Left ventricle myocardium superior (tissue), 1 donor: ENCODE measurements at places on chromosomes 2 and 18. TPM values are rescaled to one million over a fixed set of nuclear protein-coding genes. Genes with fewer than 3 reads are reported as not detected.

The SNORC gene
- 1.3 TPM for total RNA-seq

The TANC1 gene
- 62.7 TPM for total RNA-seq

GRCh38 chr2:168233166-168233565, 14.2 kb downstream of the STK39 start:
- no peak for DNase-seq

DNA sequence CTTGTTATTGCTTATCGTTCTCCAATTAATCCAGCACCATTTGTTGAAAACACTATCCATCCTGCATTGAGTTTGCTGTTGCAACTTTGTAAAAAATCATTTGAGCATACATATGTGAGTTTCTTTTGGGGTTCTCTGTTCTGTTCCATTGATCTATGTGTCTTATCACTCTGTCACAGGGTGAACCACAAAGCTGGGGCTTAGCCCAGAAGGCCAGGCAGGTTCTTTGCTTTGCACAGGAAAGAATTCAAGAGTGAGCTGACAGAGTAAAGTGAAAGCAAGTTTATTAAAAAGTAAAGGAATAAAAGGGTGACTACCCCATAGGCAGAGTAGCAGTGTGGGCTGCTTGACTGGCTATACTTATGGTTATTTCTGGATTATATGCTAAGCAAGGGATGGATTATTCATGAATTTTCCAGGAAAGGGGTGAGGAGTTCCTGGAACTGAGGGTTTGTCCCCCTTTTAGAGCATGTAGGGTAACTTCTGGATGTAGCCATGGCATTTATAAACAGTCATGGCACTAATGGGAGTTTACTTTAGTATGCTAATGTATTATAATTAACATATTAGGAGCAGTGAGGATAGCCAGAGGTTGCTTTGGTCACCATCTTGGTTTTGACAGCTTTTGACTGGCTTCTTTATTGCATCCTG, 46.8 kb downstream of the RNF138 start:
- no peak for DNase-seq

GRCh38 chr2:220159738-220160137, 532.3 kb downstream of the SLC4A3 start:
- no peak for DNase-seq

The SLC30A3 gene
- 9.4 TPM for total RNA-seq

- no peak for DNase-seq
Measured at GRCh38 chr2:30365201-30365600, 81.8 kb upstream of the LCLAT1 start.

The RNF125 gene
- total RNA-seq, result 3.4 TPM
